ENCODE measurements at places on chromosomes 5 and 9.

- H3K36me3 ChIP-seq, result no peaks in the 10 kb centered on the region
- H3K27me3 ChIP-seq, result peaks cover 6% of the 10 kb centered on the region
- H3K4me3 ChIP-seq, result no peak overlapping the region
- H3K4me1 ChIP-seq, result no peaks in the 10 kb centered on the region
- no peak overlapping the region for H3K27ac ChIP-seq
These were observed 108.1 kb upstream of the IL6ST start for GRCh38 chr5:56102889-56103288.

DNA sequence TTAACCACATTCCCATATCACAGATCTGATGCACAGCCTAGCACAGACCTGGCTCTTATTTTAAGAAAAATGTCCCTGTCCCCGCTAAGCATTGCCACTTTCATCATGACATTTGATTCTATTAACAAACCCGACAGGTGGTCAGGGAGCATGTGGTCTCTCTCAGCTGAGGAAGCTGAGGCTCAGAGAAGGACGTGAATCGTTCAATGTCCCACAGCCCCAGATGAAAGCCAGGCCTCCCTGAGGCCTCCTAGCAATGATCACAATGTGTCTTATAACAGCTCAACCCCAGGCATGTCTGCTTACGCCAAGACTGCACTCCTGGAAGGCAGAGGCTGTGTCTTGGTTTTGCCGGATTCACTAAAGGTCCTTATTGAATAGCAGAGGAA is 10.4 kb upstream of the CRB2 start:
- H3K27me3 ChIP-seq, result peaks cover 6% of the 10 kb centered on the region
- peaks cover 7% of the 10 kb centered on the region for H3K4me1 ChIP-seq
- no peak overlapping the region for H3K4me3 ChIP-seq
- H3K27ac ChIP-seq, result no peak overlapping the region

DNA sequence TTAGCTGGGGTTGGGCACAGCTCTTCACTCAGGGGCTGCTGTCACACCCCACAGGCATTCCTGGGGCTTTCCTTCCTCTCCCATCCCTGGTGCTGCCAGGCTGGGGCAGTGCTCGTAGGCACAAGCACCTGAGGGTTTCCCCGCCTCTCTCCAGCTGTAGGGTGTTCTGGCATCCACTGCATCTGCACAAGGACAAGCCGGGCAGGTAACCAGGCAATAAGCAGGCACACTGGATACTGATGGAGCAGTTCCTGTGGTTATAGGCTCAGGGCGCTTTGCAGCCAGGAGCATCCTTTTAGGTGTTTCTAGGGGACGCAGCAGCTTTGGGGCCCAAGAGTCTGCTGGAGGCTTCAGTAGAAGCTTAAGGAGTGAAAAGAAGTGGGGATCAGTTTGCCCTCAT is 56.8 kb downstream of the ARHGEF37 start:
- H3K4me3 ChIP-seq, result no peak overlapping the region
- H3K27ac ChIP-seq, result no peak overlapping the region
- no peak for DNase-seq
- no peaks in the 10 kb centered on the region for H3K36me3 ChIP-seq
- H3K27me3 ChIP-seq, result no peaks in the 10 kb centered on the region

GRCh38 chr5:156186760-156187159 is 140.2 kb upstream of the SGCD start:
- no peaks in the 10 kb centered on the region for H3K4me1 ChIP-seq
- peaks cover 2% of the 10 kb centered on the region for H3K27me3 ChIP-seq
- no peak for DNase-seq
- no peak overlapping the region for H3K27ac ChIP-seq

- peaks cover 39% of the 10 kb centered on the region for H3K36me3 ChIP-seq
- H3K27ac ChIP-seq, result no peak overlapping the region
- no peaks in the 10 kb centered on the region for H3K27me3 ChIP-seq
- H3K4me3 ChIP-seq, result no peak overlapping the region
- H3K4me1 ChIP-seq, result peaks cover 1% of the 10 kb centered on the region
- no peak for DNase-seq
These were observed 89.6 kb downstream of the RIC1 start for GRCh38 chr9:5718296-5719032.

- H3K36me3 ChIP-seq, result no peaks in the 10 kb centered on the region
- peaks cover 13% of the 10 kb centered on the region for H3K4me1 ChIP-seq
- H3K27me3 ChIP-seq, result peaks cover 26% of the 10 kb centered on the region
- no peak overlapping the region for H3K27ac ChIP-seq
These were observed 74.1 kb upstream of the HSPA9 start for GRCh38 chr5:138649316-138649720.

GRCh38 chr5:142608081-142608480 is 77.8 kb downstream of the FGF1 start:
- DNase-seq, result no peak
- no peaks in the 10 kb centered on the region for H3K4me1 ChIP-seq
- H3K36me3 ChIP-seq, result no peaks in the 10 kb centered on the region

GRCh38 chr5:151255621-151256286 is 2.8 kb downstream of the GM2A start:
- no peak overlapping the region for H3K4me3 ChIP-seq
- DNase-seq, result no peak
- H3K27me3 ChIP-seq, result peaks cover 5% of the 10 kb centered on the region

- H3K27me3 ChIP-seq, result peaks cover 57% of the 10 kb centered on the region
- peak overlapping the region; percentile 57 for H3K27ac ChIP-seq
- H3K4me3 ChIP-seq, result no peak overlapping the region
- H3K4me1 ChIP-seq, result peaks cover 5% of the 10 kb centered on the region
- H3K36me3 ChIP-seq, result peaks cover 68% of the 10 kb centered on the region
- no peak for DNase-seq
These were observed 46.2 kb upstream of the FBXW11 start for GRCh38 chr5:172052450-172053236.

DNA sequence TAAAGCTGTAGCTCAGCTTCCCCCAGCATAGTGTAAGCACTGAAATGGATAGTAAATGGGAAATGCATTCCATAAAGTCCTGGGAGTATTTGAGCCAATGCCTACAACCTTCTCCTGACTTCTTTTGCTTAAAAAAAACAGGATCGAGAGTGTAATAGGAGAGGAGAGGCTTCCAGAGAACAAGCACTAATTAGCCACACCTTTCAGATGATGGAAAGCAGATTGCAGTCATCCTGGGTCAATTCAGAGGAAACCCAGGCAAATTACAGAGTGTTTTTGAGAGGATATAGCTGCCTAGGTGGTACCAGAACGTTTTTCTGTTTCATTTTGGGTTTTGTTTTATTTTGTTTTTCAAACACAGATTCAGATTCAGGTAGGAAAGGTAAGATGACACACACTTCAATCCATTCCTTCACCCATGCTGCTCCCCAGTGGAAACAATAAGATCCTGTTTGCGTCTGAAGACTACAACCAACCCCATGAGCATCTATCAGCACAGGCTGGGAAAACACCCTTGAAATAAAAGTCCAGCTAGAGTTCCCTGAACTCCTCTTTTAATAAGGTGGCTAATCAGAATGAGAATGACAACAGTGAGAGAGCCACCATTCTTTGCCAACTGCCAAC is 95.6 kb downstream of the RFK start:
- H3K27ac ChIP-seq, result no peak overlapping the region
- H3K27me3 ChIP-seq, result no peaks in the 10 kb centered on the region
- peaks cover 6% of the 10 kb centered on the region for H3K4me1 ChIP-seq
- H3K4me3 ChIP-seq, result no peak overlapping the region
- H3K36me3 ChIP-seq, result no peaks in the 10 kb centered on the region
- DNase-seq, result no peak

DNA sequence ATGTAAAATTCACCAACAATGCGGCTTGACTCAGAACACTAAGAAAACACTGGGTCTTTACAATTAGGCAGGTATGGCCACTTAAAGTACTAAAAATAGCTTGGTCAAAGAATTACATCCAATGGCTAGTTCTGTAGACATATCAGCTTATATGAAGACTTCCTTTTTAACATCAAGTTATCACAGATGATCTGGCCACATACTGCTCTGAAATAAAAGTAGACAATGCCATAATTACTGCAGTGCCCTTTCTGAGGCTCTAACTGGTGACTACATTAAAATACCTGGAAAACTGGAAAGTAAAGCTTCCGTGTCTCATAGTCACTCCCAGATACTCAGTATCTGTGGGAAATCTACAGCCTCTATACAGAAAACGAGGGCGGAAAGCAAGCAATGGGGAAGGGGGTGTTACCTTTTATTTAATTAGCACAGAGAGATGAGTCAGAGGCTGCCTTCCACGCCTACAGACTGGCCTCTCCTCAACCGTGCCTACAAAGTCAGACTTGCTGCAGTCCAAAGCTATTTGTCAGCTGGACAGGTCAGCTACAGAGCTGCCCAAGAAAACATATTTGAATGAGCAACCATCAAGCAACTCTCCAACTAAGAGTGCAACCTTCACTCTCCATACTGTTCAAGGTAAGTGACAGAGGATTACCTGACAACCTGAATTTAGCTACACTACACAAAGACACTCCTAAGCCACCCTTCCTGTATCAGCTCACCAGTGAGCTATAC is 8.7 kb downstream of the SERINC5 start:
- H3K4me1 ChIP-seq, result peaks cover 3% of the 10 kb centered on the region
- peaks cover 3% of the 10 kb centered on the region for H3K27me3 ChIP-seq
- no peak for DNase-seq

DNA sequence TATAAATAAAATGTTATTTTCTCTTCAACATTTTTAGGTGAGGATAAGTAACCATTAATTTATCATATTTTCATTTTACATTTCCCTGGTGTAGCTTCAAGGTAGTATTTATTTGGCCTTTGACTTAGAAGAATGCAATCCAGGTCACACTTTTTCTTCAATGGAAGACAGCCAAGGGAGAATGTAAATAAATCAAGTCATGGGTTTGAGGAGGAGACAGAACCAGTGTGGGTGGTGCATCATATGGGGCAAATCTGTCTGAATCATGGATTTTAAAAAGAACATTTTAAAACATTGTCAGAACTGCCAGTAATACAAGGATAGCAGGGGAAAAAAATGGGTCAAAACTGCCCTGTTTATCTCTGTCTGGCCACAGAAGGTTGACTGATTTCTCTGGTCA is 229.5 kb downstream of the FAM114A2 start:
- no peak overlapping the region for H3K27ac ChIP-seq
- H3K4me1 ChIP-seq, result no peaks in the 10 kb centered on the region
- H3K36me3 ChIP-seq, result no peaks in the 10 kb centered on the region
- no peak for DNase-seq

- no peaks in the 10 kb centered on the region for H3K36me3 ChIP-seq
- no peaks in the 10 kb centered on the region for H3K4me1 ChIP-seq
- no peak for DNase-seq
- no peak overlapping the region for H3K4me3 ChIP-seq
These were observed 376.9 kb upstream of the IRX4 start for GRCh38 chr5:2259494-2260107.

DNA sequence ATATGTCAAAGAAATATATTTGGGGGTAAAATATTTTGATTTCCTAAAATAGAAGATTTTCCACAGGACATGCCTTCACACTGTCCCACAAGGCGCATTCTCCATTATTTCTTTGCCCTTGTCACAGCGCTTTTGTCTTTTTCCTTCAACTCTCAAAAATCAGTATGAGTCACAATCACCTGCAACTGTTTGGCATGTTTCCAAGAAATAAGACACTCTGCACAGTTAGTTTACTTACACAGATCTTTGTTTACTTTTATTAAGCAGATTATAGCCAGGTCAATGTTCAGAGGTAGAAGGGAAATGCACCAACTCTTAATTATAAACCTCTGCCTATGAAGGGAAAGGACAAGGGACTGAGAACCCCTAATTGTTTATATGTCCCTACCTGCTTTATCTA is 9.5 kb downstream of the CEMIP2 start:
- H3K4me1 ChIP-seq, result peaks cover 89% of the 10 kb centered on the region
- peaks cover 7% of the 10 kb centered on the region for H3K27me3 ChIP-seq
- no peak overlapping the region for H3K27ac ChIP-seq
- H3K4me3 ChIP-seq, result no peak overlapping the region

GRCh38 chr5:66138637-66139317 is 5.3 kb upstream of the SREK1 start:
- H3K27ac ChIP-seq, result no peak overlapping the region
- no peak overlapping the region for H3K4me3 ChIP-seq
- DNase-seq, result no peak
- H3K36me3 ChIP-seq, result no peaks in the 10 kb centered on the region
- peaks cover 7% of the 10 kb centered on the region for H3K4me1 ChIP-seq

DNA sequence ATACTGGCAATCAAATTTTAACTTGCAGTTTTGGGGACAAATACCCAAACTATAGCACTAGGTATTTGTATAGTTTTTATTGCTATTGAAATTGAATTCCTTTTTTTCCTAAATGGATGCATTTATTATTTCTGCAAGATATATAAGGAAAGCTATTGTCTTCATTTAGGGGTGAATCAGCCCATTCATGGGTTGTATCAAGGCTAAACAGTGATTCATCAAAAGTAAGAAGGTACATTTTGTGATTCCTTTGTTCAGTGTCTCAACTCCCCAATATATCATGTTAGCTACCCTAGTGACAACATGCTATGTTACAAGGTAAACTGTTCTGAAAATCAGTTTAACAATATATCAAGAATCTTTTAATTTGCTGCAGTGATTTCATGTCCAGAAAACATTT is 185.7 kb downstream of the PLK2 start:
- no peaks in the 10 kb centered on the region for H3K36me3 ChIP-seq
- no peaks in the 10 kb centered on the region for H3K27me3 ChIP-seq
- no peak overlapping the region for H3K4me3 ChIP-seq
- no peaks in the 10 kb centered on the region for H3K4me1 ChIP-seq

DNA sequence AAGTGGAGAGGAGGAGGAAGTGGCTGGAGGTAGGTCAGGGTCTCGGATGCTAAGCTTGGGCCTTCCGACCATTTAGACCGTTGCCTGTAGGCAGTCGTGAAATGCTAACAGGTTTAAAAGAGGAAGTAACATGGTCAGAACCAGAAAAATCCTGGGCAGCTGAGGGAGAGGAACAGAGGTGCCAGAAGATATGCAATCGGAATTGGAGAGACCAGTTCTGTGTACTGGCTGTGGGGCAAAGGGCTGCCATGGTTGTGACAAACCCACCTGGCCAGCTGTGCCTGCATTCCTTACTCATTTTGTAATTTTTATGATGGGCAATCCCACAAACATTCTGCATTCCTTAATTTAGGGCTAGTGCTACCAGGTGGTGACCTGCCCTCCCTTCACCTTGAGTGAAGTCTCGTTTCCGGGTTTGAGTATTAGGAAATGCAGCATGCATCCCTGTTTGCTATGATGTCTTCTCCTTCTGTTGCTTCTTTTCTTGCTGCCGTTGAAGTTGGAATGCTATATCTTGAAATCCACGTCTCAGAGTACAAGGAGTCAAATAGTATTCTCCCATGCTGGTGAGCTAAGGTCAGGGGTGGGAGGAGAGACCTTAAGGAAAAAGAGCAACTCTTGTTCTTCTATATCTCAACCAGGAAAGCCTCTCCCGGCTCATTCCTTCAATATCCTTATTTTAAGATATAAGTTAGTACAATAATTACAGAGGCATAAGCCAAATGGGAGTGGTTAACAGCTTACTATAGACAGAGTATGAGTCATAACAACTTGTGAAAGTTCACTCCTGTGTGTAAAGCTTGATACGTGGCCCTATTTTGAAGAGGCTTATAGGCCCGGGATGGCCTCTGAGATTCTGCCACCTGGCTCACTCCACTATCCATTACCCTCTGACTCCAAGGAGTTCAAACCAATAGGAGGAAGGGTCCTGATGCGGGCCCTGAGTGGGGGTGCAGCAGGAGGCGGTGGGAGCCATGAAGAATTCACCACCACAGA is 37.0 kb downstream of the B4GALT1 start:
- peaks cover 18% of the 10 kb centered on the region for H3K27me3 ChIP-seq
- peaks cover 90% of the 10 kb centered on the region for H3K4me1 ChIP-seq
- H3K4me3 ChIP-seq, result peak overlapping the region; percentile 86
- H3K27ac ChIP-seq, result peak overlapping the region; percentile 100
- peak; percentile 66 for DNase-seq
